Fibroblast of skin of right quadriceps (primary cell): ENCODE measurements at places on chromosomes 3 and 15.

GRCh38 chr3:197503652-197504051 is 52.1 kb downstream of the BDH1 start:
- no peak for DNase-seq

GRCh38 chr3:107837895-107838612 is 252.8 kb downstream of the CD47 start:
- no peak for DNase-seq

- DNase-seq = peak; percentile 99
Observed at GRCh38 chr15:51874751-51875644, 45.5 kb downstream of the TMOD3 start.

DNA sequence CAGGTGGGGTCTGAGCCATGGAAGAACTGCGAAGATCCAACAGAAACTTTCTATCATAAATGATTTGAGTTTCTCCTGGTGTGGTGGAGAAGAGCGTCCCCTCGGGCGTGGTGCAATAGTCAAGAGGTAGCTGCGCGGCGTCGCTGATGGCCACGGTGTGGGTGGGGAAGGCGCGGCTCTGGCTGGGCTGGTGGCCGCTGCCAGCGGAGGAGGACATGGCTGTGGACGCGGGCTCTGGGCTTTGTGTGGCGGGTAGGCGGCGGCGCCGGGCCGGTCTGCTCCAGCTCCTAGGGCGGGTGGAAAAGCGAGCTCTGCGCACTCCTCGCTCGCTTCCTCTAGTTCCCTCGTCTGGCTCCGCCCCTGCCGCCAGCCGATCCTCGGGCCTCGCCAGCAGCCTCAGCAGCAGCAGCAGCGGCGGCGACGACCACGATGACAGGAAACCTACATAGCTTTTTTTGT is 5.9 kb downstream of the STARD9 start:
- peak; percentile 71 for DNase-seq

DNA sequence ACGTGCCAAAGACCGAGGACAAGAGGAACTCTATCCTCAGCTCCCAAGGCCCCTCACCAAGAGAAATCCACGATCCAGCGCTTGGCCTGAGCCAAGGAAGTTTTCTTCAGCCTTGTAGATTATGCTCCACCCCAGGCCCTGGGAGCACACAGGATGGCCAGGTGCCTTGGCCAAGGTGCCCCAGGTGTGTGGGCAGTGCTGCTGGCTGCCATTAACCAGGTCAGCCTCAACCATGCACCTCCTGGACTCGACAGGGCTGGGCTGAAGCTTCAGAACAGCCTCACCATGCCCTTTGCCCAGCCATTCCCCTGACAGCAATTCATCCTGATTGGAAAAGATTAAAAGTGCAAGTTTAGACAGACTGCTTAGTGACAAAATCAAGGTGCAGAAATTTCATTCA is 10.9 kb upstream of the MESP1 start:
- DNase-seq = no peak
